ENCODE measurements at places on chromosomes 13 and 19.

DNA sequence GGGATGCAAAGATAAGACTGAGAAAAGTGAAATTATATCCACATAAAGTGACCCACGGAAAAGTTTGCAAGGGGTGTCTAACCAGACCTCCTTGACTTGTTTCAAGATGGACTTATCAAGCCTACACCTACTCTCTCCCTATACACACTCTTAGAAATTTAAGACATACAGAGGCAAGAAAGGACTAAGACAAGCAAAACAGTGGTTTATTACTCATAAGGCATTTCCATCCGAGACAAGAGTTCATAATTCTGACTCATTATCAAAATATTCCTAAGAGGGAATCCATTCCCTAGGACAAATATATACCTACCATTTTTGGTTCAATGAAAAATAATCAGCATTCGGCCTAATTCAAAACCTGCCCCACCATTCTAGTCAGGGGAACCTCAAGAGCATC, 232.6 kb upstream of the GPC6 start:
- DNase-seq, result no peak

DNA sequence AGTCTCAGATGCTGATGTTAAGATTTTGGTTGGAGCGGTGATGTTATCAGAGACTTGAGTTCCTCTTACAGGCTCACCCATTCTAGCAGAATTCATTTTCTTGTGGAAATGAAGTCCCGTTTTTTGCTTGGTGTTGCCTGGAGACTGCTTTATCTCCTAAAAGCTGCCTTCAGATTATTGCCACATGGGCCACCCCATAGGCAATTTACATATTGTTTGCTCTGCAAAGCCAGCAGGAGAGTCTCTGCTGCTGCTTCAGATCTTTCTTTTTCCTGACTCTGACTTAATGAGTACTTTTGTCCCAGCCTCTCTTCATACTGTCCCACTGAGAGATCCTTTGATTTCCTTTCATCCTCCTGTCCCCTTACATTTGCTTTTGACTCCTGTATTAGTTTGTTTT, 114.6 kb downstream of the TDRD3 start:
- no peak for DNase-seq

DNA sequence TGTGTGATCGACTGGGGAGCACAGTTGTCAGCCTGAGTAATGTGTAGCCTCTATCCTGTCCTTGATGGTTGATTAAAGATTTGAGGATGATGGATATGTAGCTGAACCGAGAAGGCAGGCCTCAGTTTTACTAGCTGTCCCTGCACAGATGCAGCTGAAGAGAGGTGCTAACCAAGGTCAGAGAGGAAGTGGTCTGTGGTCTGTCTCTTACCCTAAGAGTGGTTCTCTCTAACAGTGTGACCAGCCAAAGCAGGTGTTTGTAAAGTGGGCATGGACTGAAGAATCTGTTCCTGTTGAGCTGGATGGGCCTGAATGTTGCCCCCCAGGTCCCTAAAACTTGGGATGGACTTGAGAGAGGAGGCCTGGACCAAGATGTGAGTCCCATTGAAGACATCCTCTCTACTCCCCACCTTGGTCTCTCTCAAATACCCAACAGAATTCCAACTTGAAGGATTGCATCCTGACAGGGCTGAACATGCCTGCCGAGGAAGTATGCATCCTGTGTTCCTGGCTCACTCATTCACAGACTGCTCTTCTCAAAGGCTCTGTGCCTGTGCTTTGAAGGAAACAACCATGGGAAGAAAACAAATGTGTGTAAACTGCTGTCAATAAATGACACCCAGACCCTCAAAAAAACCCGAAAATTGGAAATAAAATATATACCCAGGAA, 223.8 kb downstream of the MAB21L1 start:
- no peak for DNase-seq

- DNase-seq, result no peak
These were observed 32.2 kb upstream of the USP12 start for GRCh38 chr13:27203854-27204253.

DNA sequence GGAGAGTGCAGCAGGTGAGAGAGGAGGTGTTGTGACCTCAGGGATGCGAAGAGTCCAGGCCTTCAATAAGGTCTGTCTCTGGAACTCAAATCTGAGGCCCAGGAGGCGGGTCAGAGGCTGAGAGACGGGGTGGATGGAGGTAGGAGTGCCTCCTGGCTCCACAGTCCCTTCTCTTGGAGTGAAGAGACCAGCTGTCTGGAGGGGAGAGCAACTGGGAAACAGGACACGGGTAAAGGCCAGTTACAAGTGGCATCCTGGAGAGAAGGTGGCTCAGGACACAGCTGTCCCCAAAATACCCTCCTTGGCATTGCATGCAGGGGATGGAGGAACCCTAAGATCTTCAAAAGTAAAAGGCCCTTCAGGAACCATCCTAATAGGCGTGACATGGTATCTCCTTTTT, 19.2 kb downstream of the PDE4A start:
- no peak for DNase-seq

Measured in stimulated activated CD4-positive, alpha-beta T cell treated with anti-CD3 and anti-CD28 coated beads, Interleukin-1b, Interleukin-23, amount 100 ng/mL, for 48 hours (primary cell).